NCI-H524 (cell line): ENCODE measurements at places on chromosomes 2 and 18.
A peak's percentile ranks its signal among the peaks of the same experiment; 100 is the strongest.

- DNase-seq, result no peak
Measured at GRCh38 chr2:172366596-172367150, 60.7 kb upstream of the ITGA6 start.

DNA sequence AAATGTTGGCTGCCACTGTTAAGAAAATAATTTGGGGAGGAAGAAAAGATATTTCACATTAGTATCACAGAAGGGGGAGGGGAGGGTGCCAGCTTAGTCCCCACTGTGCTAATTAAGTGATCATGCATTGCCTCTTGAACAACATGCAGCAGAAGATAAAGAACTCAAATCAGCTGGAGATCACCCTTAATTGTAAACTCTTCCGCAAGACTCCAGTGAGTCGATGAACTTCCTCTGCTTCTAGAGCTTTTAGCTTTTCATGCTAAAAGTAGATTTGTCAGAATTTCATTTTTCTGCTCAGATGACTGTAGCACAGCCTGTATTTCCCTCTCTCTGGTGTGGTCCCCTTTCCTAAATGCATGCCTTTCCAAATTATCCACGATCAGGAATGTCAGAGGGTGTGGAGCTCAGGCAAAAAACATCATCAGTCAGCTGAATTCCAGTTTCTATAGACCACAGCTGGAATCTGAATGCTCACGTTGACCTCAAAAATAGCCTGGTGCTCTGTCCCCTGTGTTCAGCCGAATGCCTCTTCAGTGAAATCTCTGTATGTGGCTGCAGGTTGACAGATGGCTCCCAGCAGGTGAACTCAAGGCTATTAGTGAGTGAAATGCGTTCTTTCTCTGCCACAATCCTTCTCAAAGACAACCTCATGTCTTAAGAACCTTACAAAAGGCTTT is 156.8 kb upstream of the UNC80 start:
- DNase-seq, result peak; percentile 89

GRCh38 chr2:31725444-31725843 is 144.7 kb upstream of the SRD5A2 start:
- no peak for DNase-seq

- DNase-seq, result no peak
Measured at GRCh38 chr2:231228974-231229529, 30.6 kb downstream of the ARMC9 start.

DNA sequence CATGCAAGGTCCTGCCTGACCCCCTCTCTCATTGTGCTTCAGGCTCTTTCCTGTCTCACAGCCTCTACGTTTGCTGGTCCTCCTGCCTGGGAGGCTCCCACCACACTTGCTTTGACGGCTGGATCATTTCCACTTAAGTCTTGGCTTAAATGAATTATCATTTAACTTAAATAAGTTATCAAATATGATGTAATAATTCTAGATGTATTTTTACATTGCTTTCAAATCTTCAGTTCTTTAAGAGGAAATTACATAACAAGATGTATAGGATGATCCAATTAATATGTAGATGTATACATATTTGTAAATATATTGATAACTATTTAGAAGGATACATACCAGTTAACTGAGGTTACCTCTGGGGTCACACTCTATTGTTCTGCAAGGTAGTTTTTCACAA is 102.6 kb upstream of the SP3 start:
- no peak for DNase-seq

DNA sequence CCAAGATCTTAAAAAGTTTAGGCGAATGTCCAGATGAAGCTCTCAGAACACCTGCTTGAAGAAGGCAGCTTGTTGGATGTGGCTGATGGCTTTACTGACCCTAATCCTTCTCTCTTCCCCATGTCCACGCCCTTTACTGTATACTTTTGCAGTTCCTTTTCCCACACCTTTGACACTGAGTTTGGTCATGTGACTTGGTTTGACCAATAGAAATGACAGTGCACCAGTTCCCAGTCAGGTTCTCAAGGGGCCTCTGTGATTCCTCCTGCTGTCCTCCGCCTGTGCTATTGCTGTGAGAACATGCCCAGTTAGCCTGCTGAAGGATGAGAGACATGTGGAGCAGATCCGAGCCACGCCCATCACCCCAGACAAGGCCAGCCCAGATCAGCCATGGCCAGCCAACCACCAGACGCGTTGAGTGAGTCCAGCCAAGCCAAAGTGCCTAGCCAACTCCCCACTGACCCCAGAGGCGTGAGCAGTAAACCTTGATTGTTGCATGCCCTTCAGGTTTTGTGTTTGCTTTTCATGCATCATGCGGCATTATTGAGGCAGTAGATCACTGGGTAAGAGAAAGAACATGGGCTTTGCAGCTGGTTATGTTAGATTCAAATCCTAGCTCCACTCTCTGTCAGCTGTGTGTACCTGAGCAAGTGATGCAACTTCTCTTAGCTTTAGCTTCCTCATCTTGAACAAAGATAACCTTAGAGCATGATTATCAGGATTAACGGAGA is 258.0 kb upstream of the SIX2 start:
- no peak for DNase-seq

GRCh38 chr2:19796035-19796695 is 105.6 kb downstream of the TTC32 start:
- DNase-seq, result no peak

GRCh38 chr2:127407661-127408003 is 10.6 kb upstream of the PROC start:
- no peak for DNase-seq

DNA sequence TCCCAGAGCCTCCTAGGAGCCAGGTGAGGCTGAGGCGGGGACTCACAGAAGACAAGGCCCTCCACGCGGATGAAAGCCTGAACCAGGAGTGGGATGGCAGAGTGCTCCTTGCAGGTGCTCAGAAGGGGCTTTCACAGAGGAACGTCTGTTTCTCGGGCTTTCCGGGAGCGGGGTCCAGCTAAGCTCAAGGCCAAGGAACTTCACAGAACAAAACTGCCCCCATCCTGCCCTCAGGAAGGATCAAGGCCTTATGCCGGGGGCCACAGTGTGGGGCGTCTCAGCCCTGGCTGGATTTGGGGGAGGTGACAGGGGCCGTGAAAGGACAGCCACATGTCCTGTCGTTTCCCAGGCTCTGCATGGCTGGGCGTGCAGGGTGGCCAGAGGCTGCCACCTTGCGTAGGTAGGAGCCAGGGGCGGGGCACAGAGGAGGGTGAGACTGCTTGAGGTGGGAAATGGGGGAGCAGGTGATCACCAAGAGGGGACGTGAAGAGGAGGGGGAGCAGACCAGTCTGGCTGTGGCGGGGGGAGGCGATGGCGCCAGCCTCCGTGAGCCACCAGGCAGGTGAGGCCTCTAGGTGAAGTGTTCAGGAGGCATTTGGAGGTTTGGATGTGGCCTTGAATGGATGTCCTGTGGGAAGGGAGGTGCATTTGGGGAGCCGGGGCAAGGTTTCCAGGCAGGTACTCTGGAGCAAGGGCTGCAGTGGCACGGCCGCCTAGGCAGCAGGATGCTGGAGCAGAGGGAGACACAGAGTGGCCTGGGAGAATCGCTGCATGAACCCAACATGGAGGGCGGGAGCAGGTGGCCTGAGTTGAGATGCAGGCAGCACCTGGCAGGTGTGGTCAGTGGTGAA is 79.1 kb downstream of the TWIST2 start:
- no peak for DNase-seq

DNA sequence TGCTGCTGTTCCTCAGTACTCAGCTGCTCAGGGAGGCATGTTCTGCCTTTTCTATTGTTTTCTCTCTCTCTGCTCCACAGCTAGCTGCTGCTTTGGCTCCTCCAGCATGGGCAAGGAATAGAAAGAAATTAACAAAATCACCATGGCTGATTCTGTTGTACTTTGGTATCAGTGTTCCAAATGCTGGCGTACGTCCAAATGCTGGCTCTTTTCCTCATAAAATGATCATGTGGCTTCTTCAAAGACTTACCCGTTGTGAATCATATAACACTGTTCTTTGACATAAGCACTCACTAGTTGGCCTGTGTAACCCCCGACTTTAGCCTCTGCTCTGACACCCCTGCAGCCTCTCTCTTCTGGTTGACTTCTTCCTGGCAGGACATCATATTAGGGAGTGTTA is 547.6 kb downstream of the CPS1 start:
- DNase-seq, result no peak

- no peak for DNase-seq
Measured at GRCh38 chr2:62663920-62664795, 41.4 kb upstream of the EHBP1 start.

GRCh38 chr2:51304311-51304710 is 272.4 kb upstream of the NRXN1 start:
- DNase-seq, result no peak

DNA sequence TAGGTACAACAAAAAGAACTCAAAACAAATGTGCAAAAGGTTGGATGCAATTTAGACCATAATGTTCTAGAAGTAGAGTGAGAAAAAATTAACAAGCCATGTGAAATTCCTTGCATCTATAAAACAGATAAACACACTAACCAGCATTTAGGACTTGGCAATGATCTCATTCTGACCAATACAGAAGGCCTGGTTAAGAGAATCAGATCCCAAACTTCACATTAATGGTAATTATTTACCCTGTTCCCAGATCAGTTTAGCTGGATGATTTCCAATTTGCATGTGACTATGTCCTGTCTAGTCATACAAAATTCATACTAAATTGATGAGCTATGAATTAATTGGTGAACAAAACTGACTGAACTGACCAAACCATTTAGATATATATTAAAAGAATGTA is 98.4 kb upstream of the FIGN start:
- DNase-seq, result no peak

- DNase-seq, result no peak
Measured at GRCh38 chr18:26298107-26298506, 71.9 kb downstream of the TAF4B start.

- no peak for DNase-seq
Measured at GRCh38 chr2:56531668-56532420, 348.1 kb downstream of the CCDC85A start.

DNA sequence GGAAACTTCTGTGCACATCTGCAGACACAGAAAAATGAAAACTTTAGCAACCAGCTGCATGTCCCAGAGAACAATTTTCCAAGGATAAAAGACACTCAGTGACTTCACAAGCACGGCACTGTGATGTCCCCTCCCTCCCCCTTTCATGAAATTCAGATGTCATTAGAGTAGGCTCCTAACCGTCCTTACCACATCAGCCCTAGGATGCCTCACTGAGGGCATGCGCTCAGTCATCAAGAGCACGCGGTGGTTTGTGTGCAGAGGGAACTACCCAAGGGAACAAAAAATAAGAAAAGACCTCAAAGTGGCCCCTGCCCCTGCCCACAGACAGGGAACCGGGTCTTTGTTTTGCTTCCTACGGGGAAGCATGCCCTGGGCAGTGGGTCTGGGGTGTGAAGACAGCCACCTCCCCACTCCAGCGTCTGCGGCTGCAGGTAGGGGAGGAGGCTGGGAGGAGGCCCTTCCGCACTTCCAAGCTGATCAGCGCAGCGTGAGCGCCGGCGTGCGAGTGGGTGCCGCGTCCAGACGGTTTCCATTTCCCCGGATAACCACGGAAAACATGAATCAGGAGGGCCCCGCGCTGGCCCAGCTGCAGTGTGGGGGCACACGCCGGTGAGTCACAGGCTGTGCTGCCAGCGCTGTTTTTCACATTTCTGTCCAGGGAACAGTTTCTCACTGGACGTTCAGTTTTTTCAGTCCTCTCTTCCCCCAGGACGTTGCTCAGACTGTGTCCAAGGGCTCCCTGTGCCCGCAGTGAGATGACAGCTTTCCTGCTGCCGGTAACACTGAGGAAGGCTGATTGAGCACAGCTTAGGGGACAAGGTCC is 70.6 kb downstream of the COPS8 start:
- DNase-seq, result no peak

DNA sequence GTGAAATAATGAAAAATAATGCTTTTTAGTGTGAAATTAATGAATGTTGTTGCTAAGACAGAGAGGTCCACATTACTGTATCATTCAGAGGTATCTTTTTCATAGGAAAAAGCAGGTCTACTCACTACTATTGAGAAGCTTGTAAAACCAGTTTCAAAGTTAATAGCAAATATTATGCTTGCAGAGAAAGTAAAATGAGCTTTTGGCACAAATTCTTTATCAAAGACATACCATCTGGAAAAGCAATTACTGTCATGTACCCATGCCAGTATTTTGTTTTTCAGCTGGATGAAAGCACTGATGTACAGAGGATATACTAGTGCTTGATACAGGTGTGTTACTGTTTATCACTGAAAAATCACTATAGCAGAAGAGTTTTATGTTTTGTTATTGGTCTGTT is 77.5 kb downstream of the NCOA1 start:
- no peak for DNase-seq

DNA sequence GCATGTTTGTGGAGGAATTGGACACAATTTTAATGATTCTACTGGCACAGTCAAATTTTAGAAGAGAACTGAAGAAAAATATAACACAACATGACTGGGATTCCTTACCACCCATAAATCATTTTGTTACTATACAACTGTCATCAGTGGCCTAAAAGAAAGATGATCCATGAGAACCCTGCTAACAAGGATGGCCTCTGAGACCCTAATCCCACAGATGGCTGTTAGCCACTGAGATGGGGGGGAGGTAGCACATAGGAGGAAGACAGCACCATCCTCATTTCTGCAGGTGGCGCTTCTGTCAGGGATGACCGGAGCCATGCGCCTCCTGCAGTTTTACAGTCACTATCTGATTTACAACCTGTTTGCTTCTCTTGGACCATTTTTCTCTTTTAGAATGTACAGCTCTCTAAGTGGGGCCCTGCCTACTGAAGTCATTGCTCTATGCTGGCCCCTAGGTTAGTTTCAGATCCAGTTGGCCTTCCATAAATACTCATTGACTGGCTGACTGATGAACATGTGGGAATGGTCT is 279.8 kb downstream of the NAPG start:
- DNase-seq, result peak; percentile 3

- no peak for DNase-seq
Measured at GRCh38 chr2:3112131-3112530, 265.5 kb downstream of the EIPR1 start.

GRCh38 chr2:167144179-167144898 is 256.1 kb downstream of the XIRP2 start:
- no peak for DNase-seq

GRCh38 chr2:231920366-231920765 is 5.8 kb downstream of the NPPC start:
- DNase-seq, result no peak

DNA sequence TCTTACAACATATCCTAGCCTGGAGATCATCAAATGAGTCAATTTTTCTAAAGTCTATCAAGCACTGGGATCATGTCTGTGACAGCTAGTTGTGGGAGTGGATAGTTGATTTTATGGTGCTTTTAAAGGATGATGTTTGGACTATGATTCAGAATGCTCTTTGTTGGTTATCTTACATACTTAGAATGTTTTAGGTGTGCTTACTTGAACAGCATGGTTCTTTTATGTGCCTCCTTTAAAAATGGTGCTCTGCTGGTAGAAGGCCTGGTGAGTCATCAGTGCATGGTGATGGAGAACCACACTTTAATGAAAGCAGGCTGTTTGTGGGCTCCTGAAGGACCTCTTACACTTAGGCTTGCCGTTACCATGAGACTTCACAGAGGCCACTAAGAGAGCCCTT is 682.7 kb upstream of the FANCL start:
- no peak for DNase-seq
